ENCODE measurements at places on chromosomes 12 and 14.

- DNase-seq = no peak
Measured at GRCh38 chr14:106069804-106070625, 543.6 kb downstream of the TMEM121 start.

DNA sequence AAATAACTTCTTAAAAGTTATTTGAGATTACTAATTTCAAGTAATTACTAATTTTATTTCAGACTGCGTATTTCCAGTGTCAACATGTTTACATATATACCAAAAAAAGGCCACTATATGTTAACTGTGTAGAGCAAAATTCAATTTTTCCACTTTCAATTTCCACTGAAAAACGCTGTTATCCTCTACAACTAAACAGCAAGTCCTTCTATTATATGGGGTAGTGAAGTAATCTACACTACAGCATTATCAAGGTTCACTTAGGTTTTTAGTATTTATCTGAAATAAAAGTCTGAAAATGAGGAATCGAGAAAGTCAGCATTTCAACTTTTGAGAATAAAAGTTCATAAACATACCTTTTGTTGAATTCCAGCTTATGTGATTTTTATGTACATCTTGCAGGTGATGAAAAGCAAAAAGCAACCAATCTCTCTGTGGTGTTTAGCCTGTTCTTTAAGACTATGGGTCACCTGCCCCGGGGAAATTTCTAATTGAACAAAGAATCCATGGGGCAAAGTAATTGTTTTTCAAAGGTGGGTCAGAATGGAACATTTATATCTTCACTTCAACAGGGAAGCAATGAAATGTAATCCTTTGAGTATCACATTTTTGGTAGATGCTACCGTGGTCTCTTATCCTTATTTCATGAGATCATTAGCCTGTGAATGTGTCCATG, 3.3 kb downstream of the BTG1 start:
- DNase-seq = peak; percentile 43

GRCh38 chr12:93943780-93944179, 204.6 kb upstream of the PLXNC1 start:
- no peak for DNase-seq

- no peak for DNase-seq
Measured at GRCh38 chr12:6198051-6198450, 2.1 kb upstream of the CD9 start.

DNA sequence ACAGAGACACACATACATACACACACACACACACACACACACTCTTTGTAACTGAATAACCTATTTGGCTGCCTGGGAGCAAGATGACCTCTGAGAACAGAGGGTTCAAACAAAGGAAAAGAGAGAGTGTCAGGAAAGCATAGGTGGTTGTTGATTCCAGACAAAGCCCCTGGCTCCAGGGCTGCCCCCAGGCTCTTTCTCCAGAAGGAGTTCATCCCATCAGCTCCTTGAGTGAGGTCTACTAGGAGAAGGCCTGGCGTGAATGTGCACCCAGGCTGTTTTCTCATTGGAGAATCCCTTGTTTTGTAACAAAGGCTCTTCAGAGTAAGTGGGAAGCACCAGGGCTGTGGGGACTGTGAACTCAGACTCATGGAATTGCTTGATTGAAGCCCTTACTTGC, 151.9 kb downstream of the EMP1 start:
- DNase-seq = no peak

DNA sequence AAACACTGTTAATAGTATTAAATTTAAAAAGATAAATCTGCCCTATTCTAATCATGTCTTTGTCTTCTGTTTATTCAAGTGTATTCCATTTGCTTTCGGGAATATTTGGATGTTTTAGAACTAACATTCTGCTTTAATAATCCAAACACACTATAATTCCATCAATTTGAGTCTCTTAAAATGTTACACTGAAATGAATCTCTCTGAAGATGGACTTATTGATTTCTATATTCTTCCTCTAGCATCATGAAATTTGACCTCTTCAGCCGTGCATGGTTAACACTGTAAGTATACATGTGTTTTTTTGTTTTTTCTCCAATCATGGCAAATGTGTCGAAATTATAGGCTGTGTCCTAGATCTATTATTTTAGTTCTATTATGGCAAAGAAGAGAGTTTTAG, 339.2 kb downstream of the ACSS3 start:
- DNase-seq = no peak

DNA sequence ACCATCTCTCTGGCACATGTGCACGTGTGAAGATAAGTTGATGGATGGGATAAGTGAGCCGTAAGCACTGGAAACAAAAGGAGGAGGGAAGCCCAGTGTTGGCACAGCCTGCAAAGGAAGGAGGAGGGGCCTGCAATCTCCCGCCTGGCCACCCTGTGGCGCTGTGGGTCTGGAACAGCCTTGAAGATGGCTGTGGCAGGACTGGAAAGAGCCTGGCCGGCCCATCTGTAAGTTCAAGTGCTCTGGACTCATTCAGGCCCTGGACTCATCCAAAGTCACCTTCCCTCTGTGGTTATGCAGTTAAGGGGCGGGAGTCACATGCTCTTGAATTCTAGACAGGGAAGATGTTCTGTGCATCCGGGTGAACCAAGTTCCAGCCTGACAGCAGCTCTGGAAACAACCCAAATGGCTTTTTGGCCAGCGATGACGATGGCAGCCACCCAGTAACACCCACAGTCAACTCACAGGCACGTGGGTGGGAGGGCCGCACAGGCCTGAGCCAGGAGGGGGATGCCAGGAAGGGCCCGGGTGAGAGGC, 50.4 kb downstream of the CHGA start:
- DNase-seq = no peak

GRCh38 chr14:72472845-72473244, 421.1 kb downstream of the DPF3 start:
- no peak for DNase-seq

DNA sequence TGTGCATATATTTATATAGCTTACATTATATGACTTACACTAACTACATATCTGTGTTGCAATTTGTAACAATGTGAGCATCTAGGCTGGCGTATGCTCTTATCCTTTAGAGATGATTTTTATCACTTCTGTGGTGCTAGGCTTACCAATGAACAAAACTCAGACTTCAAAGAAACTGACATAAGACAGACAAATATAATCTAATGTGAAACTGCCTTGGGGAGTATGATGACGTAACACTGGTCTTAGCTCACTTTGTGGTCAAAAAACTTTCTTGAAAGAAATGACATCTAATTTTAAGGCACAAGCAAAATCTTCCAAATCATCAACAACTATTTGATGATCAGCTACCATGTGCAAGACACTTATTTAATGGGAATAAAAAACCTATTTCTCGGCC, 50.0 kb downstream of the SOX5 start:
- no peak for DNase-seq

DNA sequence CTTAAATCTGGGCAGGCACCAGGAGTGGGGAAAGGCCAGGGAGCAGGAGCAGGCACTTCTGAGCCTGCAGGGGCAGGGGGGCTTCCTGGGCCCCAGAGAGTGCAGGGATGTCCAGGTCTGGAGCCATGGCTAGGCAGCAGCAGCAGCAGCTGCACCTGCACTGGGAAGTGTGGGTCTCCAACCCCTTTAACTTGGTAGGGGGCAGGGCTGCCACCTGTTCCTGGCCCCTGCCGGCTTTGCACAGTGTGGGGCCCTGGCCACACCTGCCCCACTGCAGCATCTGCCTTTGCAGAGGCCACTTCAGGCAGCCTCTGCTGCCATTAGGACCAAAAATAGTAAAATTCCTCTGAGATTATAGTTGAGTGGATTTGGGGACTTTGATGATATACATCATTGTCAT, 138.5 kb downstream of the SLC16A7 start:
- no peak for DNase-seq

Measured in CD4-positive, alpha-beta T cell treated with Interleukin-21 for 1 hour (primary cell).